GM04503 (cell line): ENCODE measurements at places on chromosomes 2 and 18.

DNA sequence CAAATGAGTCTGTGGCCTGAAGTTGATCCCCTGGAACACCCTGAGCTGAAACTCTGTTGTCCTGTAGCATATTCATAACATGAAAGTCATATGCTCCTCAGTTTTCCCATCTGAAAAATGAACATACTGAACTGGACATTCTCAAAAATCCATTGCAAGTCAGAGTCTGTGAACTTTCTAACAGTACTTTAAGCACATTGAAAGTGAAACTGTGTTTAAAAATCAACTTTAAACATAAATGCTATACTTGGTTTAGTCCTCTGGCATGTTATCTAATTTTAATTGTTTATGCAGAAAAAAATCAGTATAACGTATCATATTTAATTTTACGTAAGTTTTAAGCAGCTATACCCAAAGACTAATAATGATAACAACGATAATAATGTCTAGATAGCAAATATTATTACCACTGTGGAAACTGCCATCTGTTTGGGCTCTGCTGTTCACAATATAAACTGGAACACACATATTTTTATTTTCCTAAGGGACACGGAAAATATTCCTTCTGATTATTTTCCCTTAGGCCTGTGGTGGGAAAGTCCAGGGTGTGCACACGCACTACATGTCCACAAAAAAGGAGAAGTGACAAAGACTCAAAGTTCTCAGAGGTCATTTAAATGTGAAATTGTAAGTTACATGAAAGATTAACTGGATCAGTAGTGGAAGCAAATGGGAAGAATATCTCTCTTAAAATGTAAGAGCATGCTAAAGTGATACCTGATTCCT lies 56.1 kb upstream of the TTN start:
- DNase-seq: no peak

DNA sequence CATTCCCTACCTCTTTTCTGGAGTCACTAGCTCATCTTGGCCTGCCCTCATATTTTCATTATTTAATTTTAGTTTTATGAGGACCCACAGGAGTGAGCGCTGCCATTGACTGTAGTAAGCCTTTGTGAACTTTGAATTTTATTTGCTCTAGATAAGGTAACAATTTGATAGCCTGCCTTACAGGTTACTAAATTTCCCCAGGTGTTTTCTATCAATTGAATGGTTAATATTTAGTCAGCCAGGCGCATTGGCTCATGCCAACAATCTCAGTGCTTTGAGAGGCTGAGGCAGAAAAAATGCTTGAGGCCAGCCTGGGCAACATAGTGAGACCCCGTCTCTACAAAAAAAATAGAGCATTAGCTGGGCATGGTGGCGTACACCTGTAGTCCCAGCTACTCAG lies 50.2 kb downstream of the DAW1 start:
- no peak for DNase-seq

- DNase-seq: no peak
Observed at GRCh38 chr2:178279636-178280035, 85.3 kb downstream of the OSBPL6 start.

DNA sequence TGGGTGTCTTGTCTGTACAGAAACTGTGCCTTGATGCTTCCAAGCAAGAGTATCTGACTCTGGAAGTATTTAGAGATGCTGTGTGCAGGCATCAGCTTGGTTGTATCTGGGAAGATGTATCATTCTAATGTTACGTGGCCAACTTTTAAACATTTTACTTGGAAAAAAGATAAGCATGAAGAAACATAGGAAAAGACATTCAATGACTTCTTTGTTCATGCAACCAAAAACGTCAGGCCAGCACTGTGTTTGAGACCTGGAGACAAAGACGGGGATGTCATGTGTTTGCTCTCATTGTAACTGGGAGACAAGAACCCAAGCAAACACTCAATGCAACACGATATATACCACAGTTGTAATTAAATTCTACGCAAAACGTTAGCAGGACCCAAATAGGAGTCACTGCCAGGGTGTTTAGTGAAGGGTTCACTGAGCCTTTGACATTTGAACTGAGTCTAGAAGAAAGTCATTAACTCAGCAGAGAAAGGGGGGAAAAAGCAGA lies 8.9 kb upstream of the SESTD1 start:
- no peak for DNase-seq

DNA sequence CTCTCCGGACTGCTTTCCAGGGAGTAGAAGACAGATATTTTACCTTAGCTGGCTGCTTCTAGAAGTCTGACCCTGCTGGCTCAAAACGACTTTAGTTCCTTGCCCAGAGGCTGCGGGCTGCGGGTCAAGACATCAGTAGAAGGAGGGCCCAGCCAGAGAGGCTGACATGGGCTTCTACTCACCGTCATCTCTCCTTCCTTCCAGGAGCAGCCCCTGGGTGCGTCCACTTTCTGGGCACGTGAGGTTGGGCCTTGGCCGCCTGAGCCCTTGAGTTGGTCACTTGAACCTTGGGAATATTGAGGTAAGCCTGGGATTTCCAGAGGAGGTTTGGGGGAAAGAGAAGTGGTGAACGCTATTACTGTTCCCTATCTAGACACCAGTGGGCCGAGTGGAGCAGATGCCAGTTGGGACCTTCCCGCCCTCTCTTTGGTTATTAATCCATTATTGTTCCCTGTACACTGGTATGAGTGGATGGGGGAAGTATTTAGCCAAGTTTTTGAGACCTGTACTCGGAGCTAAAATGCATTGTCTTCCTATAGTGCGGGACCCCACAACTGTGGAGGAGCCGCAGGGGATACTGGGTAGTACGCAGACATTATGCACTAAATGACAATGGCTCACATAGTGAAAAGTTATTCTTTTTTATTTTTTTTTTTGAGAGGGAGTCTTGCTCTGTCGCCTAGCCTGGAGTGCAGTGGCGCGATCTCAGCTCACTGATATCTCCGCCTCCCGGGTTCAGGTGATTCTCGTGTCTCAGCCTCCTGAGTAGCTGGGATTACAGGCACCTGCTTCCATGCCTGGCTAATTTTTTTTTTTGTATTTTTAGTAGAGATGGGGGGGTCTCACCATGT lies 26.3 kb upstream of the CASP8 start:
- no peak for DNase-seq

DNA sequence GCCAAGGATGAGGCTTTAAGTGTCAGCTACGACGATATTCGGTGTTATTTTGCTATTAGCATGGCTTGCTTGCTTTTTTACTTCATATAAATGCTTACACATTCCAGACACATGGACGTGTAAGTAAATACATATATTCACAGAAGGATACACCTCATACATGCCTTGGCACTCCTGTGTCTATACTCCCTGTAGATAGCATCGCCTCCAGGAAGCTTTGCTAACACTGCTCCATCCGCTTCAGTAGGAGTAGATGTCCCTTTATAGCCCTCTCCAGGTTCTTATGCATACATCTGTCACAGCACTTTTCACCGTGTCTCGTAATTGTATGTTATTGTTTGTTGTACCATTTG lies 27.5 kb upstream of the KCTD1 start:
- no peak for DNase-seq

GRCh38 chr2:132779206-132779721 lies 109.3 kb upstream of the LYPD1 start:
- no peak for DNase-seq
